Bronchial smooth muscle cell (primary cell): ENCODE measurements at places on chromosomes 13 and 19. TPM values are rescaled to one million over a fixed set of nuclear protein-coding genes. Genes with fewer than 3 reads are reported as not detected.

C5AR1 gene
- total RNA-seq, result 0.16 and 0.17 TPM in 2 replicates

NLRP4 gene
- not detected in 2 replicates for total RNA-seq

MBD3L3 gene
- total RNA-seq, result not detected in 2 replicates

IL12RB1 gene
- total RNA-seq, result 0.32 TPM in 1 of 2 replicates, not detected in the other

ZNF610 gene
- total RNA-seq, result 3.8 and 3.9 TPM in 2 replicates

ODAD3 gene
- 0.79 and 1.0 TPM in 2 replicates for total RNA-seq

SLITRK5 gene
- under 0.01 TPM in 1 of 2 replicates, not detected in the other for total RNA-seq

TMEM221 gene
- 0.09 and 0.16 TPM in 2 replicates for total RNA-seq

NANOS3 gene
- 0.43 TPM in 1 of 2 replicates, not detected in the other for total RNA-seq

ASF1B gene
- total RNA-seq, result 0.43 and 0.95 TPM in 2 replicates

PABPC3 gene
- under 0.01 and 0.17 TPM in 2 replicates for total RNA-seq

ZNF534 gene
- total RNA-seq, result 0.17 TPM in 1 of 2 replicates, not detected in the other

S1PR4 gene
- not detected in 2 replicates for total RNA-seq

FCER2 gene
- not detected in 2 replicates for total RNA-seq

ZNF723 gene
- total RNA-seq, result not detected in 2 replicates

RGS9BP gene
- 0.32 and 0.34 TPM in 2 replicates for total RNA-seq

DPF1 gene
- 0.34 and 0.63 TPM in 2 replicates for total RNA-seq

PRODH2 gene
- not detected in 2 replicates for total RNA-seq

FXYD5 gene
- 16.8 and 28.7 TPM in 2 replicates for total RNA-seq

KCTD4 gene
- total RNA-seq, result not detected in 2 replicates

RBM26 gene
- 10.7 and 15.0 TPM in 2 replicates for total RNA-seq

PEAK3 gene
- not detected in 2 replicates for total RNA-seq

RYR1 gene
- total RNA-seq, result under 0.01 TPM in 2 replicates

RASIP1 gene
- 1.4 and 1.6 TPM in 2 replicates for total RNA-seq

U2AF1L4 gene
- 10.7 and 10.9 TPM in 2 replicates for total RNA-seq

STOML3 gene
- total RNA-seq, result not detected in 2 replicates

SYCN gene
- total RNA-seq, result not detected in 2 replicates

GPR12 gene
- total RNA-seq, result not detected in 2 replicates

CCDC122 gene
- total RNA-seq, result 2.1 and 3.2 TPM in 2 replicates

SMIM44 gene
- total RNA-seq, result not detected in 2 replicates

RBM42 gene
- 19.0 and 29.5 TPM in 2 replicates for total RNA-seq

CLEC17A gene
- 0.09 and 0.16 TPM in 2 replicates for total RNA-seq

PLK5 gene
- under 0.01 TPM in 1 of 2 replicates, not detected in the other for total RNA-seq

RASAL3 gene
- total RNA-seq, result under 0.01 and 0.09 TPM in 2 replicates

ZNF93 gene
- 1.7 and 2.0 TPM in 2 replicates for total RNA-seq

JSRP1 gene
- not detected in 2 replicates for total RNA-seq

ZNF235 gene
- total RNA-seq, result 3.8 and 3.9 TPM in 2 replicates

ZNF568 gene
- total RNA-seq, result 23.3 and 24.7 TPM in 2 replicates

COG3 gene
- total RNA-seq, result 28.2 and 31.4 TPM in 2 replicates

LILRA1 gene
- not detected in 2 replicates for total RNA-seq

PSPN gene
- total RNA-seq, result 0.60 and 0.63 TPM in 2 replicates

ATP12A gene
- under 0.01 TPM in 1 of 2 replicates, not detected in the other for total RNA-seq

IL4I1 gene
- 0.47 and 0.52 TPM in 2 replicates for total RNA-seq

KLK3 gene
- total RNA-seq, result 0.09 TPM in 1 of 2 replicates, not detected in the other

ZFP14 gene
- 5.0 and 6.0 TPM in 2 replicates for total RNA-seq

TEKTIP1 gene
- total RNA-seq, result not detected in 2 replicates

DZIP1 gene
- total RNA-seq, result 26.4 and 31.1 TPM in 2 replicates

MCEMP1 gene
- total RNA-seq, result not detected in 2 replicates

KLK15 gene
- total RNA-seq, result 0.09 TPM in 1 of 2 replicates, not detected in the other

PCDH20 gene
- not detected in 2 replicates for total RNA-seq

KRTDAP gene
- total RNA-seq, result not detected in 2 replicates

CEACAM19 gene
- total RNA-seq, result 0.26 and 0.95 TPM in 2 replicates

GJA3 gene
- total RNA-seq, result 15.8 and 21.3 TPM in 2 replicates
